ENCODE measurements at places on chromosomes 6 and 20.

DNA sequence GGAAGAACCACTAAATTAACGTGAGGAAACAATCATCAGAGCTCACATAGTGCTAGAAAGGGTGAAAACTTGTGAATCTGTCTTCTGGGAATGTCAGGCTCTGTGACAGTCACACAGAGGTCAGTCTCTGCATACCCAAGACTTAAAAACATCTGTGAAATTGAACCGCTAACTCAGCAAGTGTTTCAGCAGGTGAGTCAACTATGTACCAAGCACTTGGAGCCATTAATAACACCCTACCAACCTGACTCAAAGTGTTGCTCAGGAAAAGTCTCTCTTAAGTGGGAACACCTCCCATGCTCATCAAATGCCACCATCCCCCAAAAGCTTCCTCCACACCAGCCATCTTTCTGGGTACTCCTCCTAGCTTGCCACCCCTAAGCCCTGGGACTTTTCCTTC is 92.3 kb upstream of the CARMIL1 start:
- no peak for DNase-seq

DNA sequence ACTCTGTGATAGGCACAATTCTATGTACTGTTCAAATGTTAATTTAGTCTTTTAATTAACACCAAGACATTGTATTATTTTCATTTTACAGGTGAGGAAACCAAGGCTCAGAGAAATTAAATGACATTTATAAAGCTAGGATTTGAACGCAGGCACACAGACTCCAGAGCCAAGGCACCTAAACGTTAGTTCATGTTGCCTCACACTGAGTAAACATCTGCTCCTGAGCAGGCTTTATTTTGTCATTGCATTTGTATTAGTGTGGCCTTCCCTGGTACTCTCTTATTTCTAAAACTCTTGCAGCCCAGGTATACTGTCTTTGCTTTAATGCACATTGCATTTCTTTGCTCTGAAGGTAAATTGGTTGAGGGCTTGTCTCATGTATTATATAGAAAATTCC is 263.1 kb upstream of the FLRT3 start:
- DNase-seq, result no peak

- no peak for DNase-seq
These were observed 492 bp upstream of the RNF39 start for GRCh38 chr6:30075790-30076732.

- DNase-seq, result no peak
These were observed 2.5 kb downstream of the RIPOR2 start for GRCh38 chr6:24933266-24933665.

GRCh38 chr6:130178692-130179091 is 44.1 kb downstream of the SAMD3 start:
- no peak for DNase-seq

DNA sequence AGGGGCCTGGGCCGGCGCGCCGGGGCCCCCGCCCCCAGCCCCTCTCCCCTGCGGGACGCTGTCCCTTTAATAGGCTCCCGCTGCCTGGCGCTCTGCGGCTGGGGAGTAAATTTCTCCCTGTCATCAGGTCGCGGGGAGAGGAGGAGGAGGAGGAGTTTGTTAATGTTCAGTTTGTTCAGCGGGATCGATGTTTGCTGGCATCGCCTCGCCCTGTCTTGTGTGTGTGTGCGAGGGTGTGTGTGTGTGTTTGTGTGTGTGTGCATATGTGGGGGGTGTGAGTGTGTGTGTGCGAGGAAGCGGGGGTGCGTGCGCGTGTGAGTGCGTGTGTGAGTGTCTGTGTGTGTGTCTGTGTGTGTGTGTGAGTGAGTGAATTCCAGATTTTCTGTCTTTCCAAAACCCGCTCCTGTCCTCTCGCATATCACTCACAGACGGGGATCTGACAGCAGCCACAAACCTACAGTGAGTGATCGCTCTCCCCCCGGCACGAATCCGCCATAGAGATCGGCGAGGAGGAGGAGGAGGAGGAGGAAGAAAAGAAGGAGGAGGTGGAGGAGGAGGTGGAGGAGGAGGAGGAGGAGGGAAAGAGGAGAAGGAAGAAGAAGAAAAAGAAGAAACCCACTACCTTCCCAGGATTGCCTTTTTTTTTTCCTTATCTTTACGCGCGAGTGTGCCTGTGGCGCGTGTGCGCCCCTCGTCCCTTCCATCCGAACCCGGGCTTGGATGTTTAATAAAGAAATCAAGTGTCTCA is at the start of gene TSHZ2:
TSS of gene TSHZ2 (plus strand) at position 169 of the 748 bp plus-strand sequence. CDS start 936 bp downstream, outside the sequence.
- peak; percentile 75 for DNase-seq

DNA sequence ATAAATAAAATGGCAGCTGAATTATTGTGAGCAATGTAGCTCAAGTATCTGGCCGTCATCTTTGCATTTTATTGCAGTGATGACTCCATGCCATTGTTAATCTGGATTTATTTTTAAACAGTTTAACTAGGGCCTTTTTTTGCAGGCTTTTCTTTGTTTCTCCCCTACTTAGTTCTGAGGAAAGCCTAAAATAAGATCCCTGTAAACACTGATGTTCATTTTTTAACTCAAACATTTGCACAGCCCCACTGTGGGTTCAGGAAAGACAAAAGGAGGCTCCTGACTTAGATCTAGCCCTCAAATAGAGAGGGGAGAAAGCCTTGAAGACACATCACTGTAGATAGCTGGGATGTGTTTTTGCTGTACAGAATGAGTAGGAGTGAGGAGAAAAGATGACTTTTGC is 69.2 kb downstream of the PLEKHG1 start:
- no peak for DNase-seq

DNA sequence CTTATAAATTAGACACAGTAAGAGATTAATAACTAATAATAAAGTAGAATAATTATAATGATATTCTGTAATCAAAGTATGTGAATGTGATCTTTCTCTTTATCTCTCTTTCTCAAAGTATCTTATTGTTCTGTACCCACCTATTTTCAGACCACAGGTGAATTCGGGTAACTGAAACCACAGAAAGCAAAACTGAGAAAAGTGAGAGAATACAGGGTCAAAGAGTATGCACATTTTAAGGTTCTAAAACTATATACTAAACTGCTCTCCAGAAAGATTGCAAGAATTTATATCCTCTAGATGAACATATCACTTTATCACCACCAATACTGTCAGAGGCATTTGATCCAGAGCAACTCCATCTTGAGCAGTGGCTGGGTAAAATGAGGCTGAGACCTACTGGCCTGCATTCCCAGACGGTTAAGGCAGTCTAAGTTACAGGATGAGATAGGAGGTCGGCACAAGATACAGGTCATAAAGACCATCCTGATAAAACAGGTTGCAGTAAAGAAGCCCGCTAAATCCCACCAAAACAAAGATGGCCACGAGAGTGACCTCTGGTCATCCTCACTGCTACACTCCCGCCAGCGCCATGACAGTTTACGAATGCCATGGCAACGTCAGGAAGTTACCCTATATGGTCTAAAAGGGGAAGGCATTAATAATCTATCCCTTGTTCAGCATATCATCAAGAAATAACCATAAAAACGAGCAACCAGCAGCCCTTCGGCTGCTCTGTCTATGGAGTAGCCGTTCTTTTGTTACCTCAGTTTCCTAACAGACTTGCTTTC is 211.3 kb downstream of the PTPRT start:
- no peak for DNase-seq

DNA sequence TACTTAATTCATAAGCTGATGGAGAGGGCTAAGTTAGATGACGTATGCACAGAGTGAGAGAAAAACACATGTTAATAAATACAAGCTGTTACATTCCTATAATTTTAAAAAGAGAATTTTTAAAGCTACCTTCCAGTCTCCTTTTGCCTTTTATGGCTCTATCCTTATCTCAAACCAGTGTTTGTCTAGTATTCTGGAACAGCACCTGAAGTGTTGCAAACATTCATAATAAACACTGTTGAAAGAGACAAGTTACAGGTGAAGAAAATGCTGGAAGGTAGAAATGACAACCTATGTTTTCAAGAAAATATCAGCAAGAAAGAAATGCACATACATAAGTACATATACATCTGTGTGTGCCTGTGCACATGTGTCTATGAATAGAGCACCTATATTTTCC is 409.1 kb downstream of the PKHD1 start:
- no peak for DNase-seq

GRCh38 chr20:35741892-35742740 is at the start of gene RBM39:
Gene RBM39 (minus strand): TSS chr20:35742260. CDS start chr20:35740874, 1,386 bp downstream.
- peak; percentile 100 for DNase-seq

GRCh38 chr6:45838451-45838850 is 177.2 kb downstream of the CLIC5 start:
- DNase-seq, result no peak

DNA sequence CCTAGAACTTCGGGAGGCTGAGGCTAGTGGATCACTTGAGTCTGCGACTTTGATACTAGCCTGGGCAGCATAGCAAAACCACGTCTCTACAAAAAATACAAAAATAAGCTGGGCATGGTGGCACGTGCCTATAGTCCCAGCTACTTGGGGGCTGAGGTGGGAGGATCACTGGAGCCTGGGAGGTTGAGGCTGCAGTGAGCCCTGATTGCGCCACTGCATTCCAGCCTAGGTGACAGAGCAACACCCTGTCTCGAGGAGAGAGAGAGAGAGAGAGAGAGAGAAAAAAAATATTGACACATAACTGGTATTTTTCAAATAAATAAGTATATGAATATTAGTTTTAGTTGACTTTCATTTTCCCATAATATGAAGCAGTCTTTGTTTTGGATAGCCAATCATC is 222.2 kb downstream of the BTBD9 start:
- DNase-seq, result no peak

- no peak for DNase-seq
These were observed 29.5 kb upstream of the PKIB start for GRCh38 chr6:122580737-122581136.

- no peak for DNase-seq
These were observed 17.5 kb upstream of the MRAP2 start for GRCh38 chr6:84016029-84016428.

DNA sequence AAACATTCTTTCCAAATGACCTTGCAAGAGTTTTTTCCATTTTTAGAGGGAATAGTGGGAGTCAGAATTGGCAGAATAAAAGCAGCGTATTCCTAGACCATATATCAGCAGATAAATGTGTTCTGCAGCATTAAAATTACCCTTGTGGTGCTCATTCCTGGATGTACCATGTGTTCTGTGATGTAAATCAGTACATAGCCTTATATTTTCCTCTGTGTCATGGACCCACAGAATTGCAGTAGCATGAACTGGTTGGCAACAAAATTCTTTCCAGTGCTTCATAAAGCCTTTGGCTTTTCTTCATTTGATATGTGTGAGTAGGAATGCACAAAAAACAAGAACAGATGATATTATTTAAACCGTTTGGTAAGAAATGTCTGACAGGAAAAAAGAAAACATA is 32.5 kb downstream of the ANKEF1 start:
- no peak for DNase-seq

- DNase-seq, result no peak
These were observed 79.8 kb downstream of the KIF13A start for GRCh38 chr6:17907406-17908229.

DNA sequence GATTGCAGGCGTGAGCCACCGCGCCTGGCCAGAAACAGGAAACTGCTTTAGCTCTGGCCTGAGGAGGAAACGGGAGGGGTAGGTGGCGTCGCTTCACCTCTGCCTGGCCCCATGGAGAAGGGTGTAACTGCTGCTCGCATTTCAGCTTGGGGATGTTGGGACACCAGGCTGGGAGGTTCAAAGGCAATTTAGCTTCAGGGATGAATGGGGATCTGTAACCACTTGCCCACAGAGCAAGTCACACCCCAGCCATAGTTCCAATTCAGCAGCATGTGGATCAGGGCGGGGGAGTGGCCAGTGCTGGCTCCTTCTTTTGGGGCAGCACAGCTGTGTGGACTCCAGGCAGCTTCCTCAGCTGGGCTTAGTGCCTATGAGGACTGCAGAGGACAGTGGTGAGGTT is 34.8 kb upstream of the NUP153 start:
- no peak for DNase-seq

DNA sequence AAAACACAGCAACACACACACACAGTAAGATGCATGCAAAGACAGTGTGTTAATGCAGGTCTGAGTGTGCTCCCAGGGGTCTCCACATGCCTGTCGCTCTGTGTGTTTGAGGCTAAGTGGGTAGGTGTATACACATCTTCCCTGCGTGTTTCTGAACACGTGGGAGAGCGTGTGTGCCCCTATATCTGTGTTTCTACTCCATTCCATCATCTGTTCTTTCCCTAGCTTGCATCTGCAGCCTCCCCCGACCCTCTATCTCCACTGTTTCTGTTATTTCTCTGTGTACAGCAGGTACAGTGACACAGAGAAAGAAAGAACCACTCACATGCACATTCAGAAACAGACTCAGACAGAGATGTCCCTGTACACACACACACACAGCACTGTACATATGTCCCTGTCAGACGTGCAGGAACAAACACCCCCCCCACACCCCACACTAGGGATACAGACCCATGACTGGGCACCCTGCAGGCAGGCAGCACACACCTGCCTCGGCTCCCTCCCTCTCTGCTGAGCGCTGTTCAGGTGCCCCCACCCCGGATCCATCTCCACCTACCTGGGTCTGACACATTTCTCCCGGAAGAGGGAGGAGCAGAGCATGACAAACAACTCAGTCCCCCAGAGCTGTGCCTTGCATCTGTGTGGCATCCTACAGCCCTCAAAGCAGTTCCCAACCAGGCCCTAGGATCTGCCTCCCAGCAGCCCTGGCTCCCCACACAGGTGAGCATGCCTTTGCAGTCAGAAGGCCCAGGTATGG is 27.6 kb downstream of the KCNK15 start:
- no peak for DNase-seq

Measured in NCI-H1092 (cell line).